ENCODE measurements at places on chromosomes 6 and 20. TPM values are rescaled to one million over a fixed set of nuclear protein-coding genes. Genes with fewer than 3 reads are reported as not detected.

GRCh38 chr6:83536034-83536646, 23.8 kb downstream of the PRSS35 start:
- DNase-seq = peak; percentile 34

- no peak for DNase-seq
Measured at GRCh38 chr6:35411066-35411465, 41.1 kb upstream of the FANCE start.

DACT2 gene
- not detected for total RNA-seq

- DNase-seq = no peak
Measured at GRCh38 chr6:111461860-111462259, 21.2 kb downstream of the REV3L start.

DNA sequence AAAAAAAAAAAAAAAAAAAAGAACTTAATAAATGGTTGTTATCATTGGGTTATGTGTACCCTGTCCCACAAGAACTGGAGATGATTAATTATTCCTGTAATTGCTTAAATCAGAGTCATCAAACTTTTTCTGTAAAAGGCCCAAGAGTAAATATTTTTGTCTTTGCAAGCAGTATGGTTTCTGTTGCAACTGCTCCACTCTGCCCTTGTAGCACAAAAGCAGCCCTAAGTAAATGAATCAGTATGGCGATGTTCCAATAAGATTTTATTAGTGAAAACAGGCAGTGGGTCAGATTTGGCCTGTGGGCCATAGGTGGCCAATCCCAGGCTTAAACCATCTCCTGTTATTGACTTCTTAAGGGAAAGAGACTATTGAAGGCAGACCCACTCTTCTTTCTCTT, 252.7 kb downstream of the TSHZ2 start:
- DNase-seq = no peak

DNA sequence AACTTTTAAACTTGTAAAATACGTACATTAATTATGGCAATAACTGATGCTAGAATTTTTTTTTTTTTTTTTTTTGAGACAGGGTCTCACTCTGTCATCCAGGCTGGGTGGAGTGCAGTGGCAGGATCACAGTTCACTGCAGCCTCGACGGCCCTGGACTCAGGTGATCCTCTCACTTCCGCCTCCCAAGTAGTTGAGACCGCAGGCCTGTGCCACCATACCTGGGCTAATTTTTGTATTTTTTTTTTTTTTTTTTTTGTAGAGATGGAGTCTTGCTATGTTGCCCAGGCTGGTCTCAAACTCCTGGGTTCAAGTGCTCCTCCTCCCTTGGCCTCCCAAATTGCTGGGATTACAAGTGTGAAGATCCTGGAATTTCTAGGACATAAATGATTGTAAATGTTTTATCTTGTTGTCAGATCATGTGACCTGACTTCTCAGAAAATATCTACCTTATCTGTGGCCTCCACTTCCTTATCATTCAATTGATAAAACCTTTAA, 2.2 kb upstream of the CD2AP start:
- DNase-seq = no peak

- DNase-seq = no peak
Measured at GRCh38 chr20:61449057-61449609, 197.1 kb downstream of the CDH4 start.

- peak; percentile 78 for DNase-seq
Measured at GRCh38 chr6:134422426-134423231, 104.7 kb upstream of the SGK1 start.

DNA sequence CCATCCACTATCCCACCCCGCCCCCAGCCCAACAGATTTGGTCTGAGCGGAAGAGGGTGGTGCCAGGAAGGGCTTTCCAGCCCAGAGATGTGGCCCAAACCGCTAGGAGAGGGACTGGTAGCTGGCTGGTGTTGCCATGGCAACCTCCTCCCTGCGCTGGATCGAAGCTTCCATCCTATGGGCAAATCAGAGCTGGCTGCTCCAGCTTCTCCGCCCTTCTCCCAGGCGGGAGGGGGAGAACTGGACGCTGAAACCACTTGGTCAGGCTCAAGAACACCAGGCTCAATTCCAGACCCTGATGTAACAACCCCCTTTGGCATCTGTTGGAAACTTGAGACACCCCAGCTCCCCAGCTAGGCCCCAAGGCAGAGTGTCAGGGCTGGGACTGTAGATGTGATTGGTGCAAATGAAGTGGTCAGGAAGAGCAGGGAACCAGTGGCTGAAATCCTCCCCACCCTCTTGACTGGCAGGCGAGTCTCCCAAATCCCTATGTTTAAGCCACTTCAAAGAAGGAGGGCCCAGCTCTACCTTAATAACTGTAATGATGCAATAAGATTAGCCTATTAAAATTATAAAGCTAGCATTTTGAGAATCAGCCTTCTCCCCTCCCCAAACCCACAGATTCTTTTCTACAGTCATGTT, 4.2 kb downstream of the RIMS4 start:
- no peak for DNase-seq

- no peak for DNase-seq
Measured at GRCh38 chr6:38406096-38406495, 233.6 kb downstream of the BTBD9 start.

MOG gene
- not detected for total RNA-seq

CDC25B gene
- 91.0 TPM for total RNA-seq

DNA sequence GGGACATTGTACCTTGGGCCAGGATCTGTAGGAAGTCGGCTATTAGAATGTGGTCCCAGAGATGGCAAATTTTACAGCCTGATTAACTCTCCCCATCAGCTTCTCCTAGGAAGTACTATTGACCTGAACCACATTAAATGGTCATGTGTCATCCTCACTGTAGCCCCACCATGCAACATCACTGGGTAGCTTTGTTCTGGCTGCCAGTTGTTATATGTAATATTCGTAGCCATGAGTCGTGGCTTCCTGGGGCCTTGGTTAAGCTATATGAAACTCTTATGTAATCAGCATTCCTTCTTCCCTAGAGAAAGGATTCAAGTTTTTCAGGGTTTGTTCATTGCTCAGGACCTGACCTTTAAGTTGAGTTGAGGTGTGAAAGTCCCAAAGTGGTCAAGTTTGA, 125.7 kb downstream of the ANKS1A start:
- DNase-seq = no peak

COL20A1 gene
- 0.15 TPM for total RNA-seq

DNA sequence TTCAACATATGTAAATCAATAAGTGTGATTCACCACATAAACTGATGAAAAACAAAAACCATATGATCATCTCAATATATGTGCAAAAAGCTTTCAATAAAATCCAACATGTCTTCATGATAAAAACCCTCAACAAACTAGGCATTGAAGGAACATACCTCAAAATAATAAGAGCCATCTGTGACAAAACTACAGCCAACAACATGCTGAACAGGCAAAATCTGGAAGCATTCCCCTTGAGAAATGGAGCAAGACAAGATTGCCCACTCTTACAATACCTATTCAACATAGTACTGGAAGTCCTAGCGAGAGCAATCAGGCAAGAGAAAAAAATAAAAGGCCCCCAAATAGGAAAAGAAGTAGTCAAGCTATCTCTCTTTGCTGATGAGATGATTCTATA, 76.5 kb downstream of the OTOR start:
- no peak for DNase-seq

DNA sequence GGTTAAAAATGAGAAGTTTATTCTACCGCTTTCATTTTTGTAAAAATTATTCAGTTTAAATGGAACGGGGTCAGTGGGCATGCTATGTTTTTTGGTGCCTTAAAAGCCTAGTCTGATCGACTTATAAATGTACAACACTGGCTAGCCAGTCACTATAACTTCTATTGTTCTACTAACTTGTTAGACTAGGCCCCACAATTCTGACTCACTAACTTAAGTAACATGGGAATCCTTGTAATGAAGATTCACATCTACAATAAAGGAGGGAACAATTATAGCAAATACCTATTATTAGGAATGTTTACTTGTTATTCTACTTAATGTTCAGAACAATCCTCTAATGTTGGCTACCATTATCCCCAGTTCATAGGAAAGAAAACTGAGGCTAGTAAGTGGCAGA, 28.5 kb downstream of the REPS1 start:
- DNase-seq = no peak

FRK gene
- total RNA-seq = 14.4 TPM

TAGAP gene
- not detected for total RNA-seq

GRCh38 chr6:31776989-31777666, at the start of gene VWA7:
Gene VWA7, minus strand, starts transcription at chr6:31777328. Its CDS starts 549 bp downstream, at chr6:31776779.
- peak; percentile 76 for DNase-seq

DNA sequence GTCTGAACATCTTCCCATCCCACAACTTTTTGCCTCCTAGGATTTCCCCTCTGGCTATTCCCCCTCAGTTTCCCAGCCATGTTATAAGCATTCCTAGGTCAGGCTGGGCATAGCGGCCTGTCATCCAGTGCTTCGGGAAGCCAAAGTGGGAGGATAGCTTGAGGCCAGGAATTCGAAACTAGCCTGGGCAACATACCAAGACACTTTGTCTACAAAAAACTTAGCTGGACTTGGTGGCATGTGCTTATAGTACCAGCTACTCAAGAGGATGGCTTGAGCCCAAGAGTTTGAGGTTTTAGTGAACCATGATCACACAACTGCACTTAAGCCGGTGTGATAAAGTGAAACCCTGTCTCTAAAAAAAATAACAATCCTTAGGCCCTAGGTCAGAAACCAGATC, 447.4 kb downstream of the KIF16B start:
- no peak for DNase-seq

DNA sequence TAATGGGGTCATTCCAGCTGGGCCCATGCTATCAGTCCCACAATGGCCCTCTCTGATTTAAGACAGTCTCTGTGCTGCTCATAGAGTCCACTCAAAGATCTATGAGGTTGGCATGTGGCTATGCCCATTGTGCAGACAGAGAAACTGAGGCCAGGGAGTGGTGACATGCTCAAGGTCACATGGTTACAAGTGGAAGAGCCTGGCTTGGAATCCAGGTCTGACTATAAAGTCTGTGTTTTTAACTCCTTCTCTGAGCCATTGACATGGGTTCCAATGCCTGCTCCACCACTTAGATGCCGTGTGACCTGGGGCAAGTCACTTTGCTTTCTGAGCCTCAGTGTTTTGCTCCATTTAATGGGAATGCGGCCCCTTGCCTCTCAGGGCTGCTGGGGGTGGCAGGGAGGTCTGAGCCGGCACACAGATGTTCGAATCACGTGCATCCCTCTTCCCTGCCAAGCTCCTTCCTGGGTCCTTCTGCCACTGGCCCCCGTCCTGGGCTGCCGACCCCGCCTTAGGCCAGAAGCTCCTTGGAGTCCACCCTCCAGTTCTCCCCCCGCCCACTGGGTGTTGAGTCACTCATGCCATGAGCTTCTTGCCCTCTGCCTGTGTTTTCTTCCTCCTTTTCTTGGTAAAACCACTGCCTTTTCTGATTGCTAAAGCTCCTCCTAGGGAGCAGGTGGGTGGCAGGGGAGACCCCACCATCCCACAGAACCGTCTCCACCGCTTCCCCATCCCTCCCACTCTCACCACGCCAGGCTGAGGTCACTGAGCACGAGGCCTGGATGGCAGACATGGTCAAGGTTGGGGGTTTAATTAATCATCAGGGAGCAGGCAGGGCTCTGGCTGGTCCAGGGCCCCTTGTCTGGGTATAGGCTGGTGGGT, 35.7 kb downstream of the CEBPB start:
- DNase-seq = no peak

GRCh38 chr6:50091641-50092040, 41.9 kb upstream of the DEFB112 start:
- no peak for DNase-seq

DNA sequence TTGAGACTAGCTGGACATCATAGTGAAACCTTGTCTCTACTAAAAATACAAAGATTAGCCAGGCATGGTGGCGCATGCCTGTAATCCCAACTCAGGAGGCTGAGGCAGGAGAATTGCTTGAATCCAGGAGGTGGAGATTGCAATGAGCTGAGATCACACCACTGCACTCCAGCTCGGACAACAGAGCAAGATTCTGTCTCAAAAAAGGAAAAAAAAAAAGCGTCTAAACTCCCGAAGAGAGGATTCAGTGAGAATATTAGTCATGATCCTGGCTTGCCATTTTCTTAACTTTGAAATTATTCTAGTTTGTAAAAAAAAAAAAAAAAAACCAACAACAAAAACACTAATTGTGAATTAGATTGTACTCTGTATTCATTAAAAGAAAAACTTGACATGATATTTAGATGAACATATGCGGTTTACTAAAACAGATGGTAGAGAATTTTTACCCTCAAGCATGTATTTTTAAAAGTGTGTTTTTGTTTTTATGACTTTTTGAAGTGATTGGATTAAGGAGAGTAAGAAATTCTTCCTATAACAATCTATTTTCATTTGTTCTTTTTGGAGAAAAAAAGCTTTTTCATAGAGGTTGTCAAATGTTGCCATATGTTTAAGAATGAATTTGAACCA, 80.7 kb downstream of the UST start:
- no peak for DNase-seq

PAK5 gene
- total RNA-seq = not detected

- no peak for DNase-seq
Measured at GRCh38 chr6:144749263-144749662, 464.1 kb downstream of the UTRN start.

FOXQ1 gene
- 57.0 TPM for total RNA-seq

PDYN gene
- not detected for total RNA-seq

DNA sequence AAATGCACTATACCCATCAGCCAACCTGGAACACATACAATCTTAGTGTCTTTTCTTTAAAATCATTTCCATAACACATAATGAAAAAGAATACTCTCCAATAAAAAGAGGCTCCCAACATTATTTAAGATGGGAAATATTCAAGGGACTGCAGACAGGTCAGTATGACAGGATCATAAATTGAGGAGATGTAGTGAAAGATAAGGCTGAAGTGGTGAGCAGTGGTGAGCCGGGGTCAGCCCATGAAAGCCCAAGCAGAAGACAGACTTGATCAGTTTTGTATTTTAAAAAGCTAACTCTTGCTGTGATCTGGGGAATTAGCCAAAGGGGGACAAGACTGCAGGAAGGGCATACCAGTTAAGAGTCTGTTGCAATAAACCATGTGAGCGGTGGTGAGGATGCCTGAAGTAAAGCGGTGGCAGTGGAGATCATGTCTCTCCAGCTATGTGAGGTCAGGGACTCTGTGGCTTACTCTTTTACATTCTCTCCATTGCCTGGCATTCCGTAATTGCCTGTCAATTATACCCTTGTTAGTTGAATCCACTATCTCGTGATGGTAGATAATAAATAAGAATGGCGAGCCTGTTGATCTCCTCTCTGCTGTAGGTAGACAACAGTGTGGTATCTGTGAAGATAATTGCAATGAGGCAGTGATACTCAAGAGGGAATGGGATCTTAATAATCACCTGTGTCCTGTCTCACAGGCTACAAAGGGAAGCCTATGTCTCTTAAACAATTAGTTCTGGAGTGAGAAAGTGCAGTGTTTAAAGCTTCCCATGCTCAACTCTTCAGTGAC, 97.4 kb downstream of the FILIP1 start:
- DNase-seq = no peak

MICB gene
- 37.8 TPM for total RNA-seq

GRCh38 chr6:68046302-68046701, 588.8 kb upstream of the ADGRB3 start:
- no peak for DNase-seq

DNA sequence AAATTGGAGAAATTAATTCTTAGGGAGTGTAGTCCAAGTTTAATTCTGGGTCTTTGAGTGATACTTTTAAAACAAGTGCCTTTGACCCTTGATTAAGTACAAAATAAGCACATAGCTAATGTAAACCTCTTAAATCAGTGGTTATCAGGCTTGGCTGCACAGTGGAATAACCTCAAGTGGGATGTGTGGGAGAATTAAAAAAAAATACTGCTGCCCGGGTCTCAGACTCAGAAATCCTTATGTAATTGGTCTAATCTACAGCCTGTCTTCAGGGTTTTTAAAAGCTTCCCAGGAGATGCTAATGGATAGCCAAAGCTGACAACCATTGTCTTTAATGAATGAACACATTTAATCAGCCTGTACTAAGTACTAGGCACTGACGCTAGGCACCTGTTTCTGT, 28.5 kb upstream of the TMEM14A start:
- no peak for DNase-seq

All from PC-9 (cell line).